ENCODE measurements at places on chromosomes 2 and 18.

DNA sequence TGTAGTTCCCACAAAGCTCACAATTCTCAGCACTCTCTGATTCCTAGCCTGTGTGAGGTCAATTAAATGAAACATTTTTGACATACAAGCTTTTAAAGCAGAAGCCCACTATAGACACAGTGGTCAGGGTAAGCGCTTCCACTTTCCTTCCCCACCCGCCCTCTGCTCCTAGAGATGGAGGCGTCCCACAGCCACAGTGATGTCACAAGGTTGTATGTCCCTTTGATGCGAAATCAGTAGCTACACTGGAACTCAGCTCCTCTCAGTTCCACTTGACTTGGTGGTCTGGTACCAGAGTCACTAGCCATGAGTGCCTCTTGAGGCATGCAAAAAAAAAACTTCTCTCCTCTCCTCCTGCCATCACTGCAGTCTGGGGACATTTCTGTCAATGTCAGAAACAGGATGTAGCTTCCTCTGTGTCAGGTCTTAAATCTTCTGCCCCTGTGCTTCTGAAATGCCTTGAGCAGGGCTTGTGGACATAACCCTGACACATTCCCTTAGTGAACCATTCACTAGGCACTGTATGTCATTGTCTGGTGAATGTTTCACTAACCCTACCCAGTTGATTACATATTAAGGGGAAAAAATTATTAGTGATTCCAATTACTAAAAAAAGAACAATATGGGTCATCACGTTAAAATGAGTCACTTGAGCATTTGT, 7.8 kb downstream of the SULT1C4 start:
- no peak for DNase-seq

DNA sequence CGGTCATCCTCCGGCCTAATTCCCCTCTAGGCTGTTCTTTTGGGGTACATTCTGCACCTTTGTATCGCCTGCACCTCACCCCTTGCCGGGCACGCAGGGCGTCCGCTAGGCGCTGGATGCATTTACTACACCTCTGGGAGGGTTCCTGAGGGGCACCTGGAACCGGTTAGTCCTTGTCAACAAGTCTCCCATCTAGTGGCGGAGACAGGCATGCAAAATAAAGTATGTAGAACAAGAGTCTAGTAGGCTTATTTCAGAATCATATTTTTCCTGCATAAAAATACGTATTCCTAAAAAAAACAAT, 705 bp upstream of the TEX261 start:
- peak; percentile 53 for DNase-seq

GRCh38 chr2:7625392-7626138, 708.4 kb downstream of the RNF144A start:
- no peak for DNase-seq

GRCh38 chr2:184734338-184734737, 136.0 kb downstream of the ZNF804A start:
- DNase-seq: no peak

DNA sequence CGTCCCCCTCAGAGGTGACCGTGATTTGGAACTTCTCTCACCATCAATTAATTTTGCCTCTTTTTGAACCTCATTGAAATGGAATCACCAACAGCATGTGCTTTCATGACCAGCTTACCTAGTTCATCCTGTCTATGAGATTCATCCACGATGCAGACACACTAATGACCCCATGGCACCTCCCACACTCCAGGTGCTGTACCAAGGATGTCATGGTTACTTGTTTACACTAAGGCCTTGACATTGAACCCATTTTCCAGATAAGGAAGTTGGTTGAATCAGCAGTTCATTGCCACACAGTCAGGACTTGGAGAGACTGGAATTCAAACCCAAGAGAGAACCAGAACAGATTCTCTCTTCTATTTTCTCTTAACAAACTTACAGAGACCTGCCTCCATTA, 139.0 kb downstream of the ZFP36L2 start:
- no peak for DNase-seq

DNA sequence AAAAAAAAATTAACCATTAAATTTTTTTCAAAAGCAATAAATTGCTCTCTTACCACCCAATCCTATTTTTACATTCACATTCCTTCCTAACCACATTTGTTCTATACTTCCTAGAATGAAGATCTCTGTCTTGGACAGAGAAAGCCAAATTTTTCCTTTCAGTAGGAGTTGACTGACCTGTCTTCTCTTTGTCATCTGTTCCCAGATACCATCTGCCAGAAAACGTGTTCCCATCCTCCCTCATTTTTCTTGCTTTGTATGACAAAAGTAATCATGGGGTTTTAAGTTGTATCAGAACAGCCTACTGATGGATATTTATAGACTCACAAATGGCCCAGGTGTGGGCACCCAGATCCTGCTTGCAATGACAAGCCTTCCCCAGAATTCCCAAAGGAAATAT, 182.1 kb downstream of the CYP26B1 start:
- no peak for DNase-seq

DNA sequence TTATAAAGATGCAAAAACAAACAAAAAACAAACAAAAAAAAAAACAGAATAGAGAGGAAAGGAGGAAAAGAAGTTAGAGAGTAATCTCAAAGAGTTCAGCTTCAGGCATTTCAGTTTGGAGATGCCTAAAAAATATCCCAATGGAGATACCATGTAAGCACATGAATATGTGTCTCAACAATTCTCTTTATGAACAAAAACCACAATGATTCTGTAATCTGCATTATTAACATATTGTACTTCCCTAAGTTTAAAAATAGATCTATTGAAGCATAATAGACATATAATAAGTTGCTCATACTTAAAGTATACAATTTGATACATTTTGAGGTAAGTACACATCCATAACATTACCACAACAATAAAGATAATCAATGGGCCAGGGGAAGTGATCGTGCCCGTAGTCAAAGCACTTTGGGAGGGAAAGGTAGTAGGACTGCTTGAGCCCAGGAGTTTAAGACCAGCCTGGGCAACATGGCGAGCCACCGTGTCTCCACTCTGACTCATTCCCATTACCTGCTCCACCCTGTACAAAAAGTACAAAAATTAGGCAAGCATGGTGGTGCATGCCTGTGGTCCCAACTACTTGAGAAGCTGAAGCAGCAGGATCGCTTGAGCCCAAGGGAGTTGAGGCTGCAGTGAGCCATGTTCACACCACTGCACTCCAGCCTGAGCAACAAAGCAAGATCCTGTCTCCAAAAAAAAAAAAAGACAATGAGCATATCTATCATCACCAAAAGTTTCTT, 158.9 kb downstream of the ATAD2B start:
- no peak for DNase-seq

Data from brain (organoid and tissue), 16 donors.